ENCODE measurements at places on chromosomes 7 and 10. TPM values are rescaled to one million over a fixed set of nuclear protein-coding genes. Genes with fewer than 3 reads are reported as not detected.

TYW1B gene
- 12.8 TPM for total RNA-seq

KBTBD2 gene
- 30.8 TPM for total RNA-seq

SLC39A12 gene
- not detected for total RNA-seq

TLX1 gene
- 2.3 TPM for total RNA-seq

CNPY1 gene
- not detected for total RNA-seq

GRM3 gene
- not detected for total RNA-seq

MRPS24 gene
- 143 TPM for total RNA-seq

NUTM2B gene
- total RNA-seq, result 0.26 TPM

GNG11 gene
- not detected for total RNA-seq

LEP gene
- not detected for total RNA-seq

ZC3HAV1L gene
- total RNA-seq, result 24.6 TPM

KIF5B gene
- 183 TPM for total RNA-seq

Data from Caco-2 (cell line).